Activated CD8-positive, alpha-beta memory T cell treated with anti-CD3 and anti-CD28 coated beads, Interleukin-2, amount 50 U/mL, for 48 hours (primary cell): ENCODE measurements at places on chromosomes 2 and 18.
A peak's percentile ranks its signal among the peaks of the same experiment; 100 is the strongest.

DNA sequence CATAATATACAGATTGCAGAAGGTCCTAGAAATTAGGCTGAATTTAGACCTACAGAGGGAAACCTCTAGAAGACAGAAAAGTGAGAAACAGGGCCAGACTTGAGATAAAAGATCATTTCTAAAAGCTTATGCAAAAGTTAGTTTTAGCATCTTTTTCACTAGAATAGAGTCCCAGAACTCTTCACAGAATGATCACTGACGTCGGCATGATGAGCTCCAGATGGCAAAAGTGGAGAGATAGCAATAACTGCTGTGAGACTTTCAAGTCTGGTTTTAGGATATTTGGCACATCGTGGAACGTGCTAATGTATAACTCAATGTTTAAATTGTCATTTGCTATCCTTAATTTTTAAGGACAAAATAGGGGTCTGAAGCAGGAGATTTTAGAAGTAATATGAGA is 1050.7 kb upstream of the CELF4 start:
- no peak for DNase-seq

GRCh38 chr2:23053601-23054000 is 331.4 kb upstream of the KLHL29 start:
- DNase-seq = no peak

DNA sequence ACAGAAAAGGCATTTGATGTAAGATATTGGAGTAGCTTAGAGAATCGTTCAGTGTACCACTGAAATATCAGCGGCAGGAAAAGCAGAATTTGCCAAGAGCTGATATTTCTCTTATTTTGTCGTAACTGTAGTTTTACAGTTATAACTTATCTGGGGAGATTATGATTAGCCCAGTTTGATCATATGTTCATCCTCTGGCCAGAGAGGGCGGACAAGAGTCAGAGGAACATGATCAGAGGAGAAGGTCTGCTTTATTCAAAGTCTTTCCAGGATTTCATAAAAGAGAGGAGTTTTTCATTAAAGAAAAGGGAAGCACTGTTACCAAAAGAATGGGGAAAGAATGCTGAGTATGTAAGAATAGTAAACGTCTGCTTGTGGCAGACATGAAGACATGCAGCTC is 1655.6 kb downstream of the DPP10 start:
- DNase-seq = no peak

GRCh38 chr2:746697-747096 is 69.5 kb upstream of the TMEM18 start:
- DNase-seq = no peak

- DNase-seq = no peak
Measured at GRCh38 chr2:162022290-162022945, 51.6 kb downstream of the DPP4 start.

DNA sequence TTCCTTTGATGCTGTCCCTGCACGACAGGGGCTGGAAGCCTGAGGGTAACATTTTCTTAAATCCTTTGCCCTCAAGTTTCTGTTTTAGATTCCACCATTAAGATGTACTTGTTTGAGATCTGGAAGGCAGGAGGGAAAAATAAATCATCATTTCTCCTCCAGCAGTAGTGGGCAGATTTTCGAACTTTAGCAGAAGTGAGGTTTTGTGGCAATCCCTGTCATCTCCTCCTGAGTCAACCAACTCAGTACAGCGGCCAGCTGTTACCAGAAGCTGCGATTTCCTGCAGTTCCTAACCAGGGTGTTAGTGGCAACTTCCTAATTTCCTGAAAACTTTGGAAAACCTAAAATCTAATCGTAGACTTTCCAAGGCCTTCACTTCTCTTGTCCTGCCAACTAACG is 517.2 kb upstream of the ACVR2A start:
- no peak for DNase-seq

- DNase-seq = no peak
Measured at GRCh38 chr2:196434217-196434616, 205.3 kb upstream of the CCDC150 start.

GRCh38 chr18:38470421-38470820 is 904.8 kb upstream of the CELF4 start:
- DNase-seq = no peak

DNA sequence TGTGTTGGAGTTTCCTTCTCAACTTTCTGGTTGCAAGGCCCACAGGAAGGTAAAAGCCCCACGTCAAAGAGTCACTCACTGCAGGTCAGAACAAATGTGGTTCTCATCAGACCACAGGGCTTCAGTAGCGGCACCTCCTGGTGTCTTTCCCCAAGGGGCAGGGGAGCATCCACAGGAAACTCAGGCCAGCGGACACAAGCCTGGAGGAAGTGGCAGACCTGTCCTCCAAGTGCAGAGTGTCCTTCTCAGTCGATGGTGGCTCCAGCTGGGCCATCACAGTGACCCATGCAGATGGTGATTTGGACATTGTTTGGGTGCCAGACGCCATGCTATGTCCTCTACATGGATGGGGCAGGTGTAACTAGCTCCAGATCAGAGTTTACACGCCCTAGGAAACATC is 84.9 kb downstream of the ACKR3 start:
- DNase-seq = peak; percentile 2

- no peak for DNase-seq
Measured at GRCh38 chr18:22102953-22103646, 66.3 kb upstream of the GATA6 start.

GRCh38 chr2:69740502-69740951 is 1.4 kb upstream of the ANXA4 start:
- DNase-seq = no peak

DNA sequence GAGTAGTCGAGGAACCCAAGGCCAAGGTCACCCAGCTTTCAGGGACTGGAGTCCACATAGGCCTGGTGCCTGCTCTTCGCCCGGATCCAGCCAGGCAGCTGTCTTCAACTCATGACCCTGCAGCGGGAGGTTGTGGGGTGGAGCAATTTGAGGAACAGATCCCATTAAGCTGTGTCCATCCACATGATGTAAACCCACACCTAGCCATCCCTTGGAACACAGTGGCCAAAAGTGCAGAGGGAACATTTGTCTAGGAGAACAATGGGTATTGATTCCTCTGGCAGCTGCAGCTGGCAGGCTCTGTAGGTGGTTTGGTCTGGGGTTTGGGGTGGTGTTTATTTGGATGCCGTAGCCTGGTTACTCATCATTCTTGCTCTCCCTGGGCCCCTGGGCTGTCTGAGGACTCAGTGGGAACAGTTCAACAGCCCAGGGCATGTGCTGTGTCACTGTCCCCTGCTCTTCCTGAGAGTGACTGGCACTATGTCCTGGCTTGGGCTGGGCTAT is 99.4 kb downstream of the TFCP2L1 start:
- DNase-seq = no peak

DNA sequence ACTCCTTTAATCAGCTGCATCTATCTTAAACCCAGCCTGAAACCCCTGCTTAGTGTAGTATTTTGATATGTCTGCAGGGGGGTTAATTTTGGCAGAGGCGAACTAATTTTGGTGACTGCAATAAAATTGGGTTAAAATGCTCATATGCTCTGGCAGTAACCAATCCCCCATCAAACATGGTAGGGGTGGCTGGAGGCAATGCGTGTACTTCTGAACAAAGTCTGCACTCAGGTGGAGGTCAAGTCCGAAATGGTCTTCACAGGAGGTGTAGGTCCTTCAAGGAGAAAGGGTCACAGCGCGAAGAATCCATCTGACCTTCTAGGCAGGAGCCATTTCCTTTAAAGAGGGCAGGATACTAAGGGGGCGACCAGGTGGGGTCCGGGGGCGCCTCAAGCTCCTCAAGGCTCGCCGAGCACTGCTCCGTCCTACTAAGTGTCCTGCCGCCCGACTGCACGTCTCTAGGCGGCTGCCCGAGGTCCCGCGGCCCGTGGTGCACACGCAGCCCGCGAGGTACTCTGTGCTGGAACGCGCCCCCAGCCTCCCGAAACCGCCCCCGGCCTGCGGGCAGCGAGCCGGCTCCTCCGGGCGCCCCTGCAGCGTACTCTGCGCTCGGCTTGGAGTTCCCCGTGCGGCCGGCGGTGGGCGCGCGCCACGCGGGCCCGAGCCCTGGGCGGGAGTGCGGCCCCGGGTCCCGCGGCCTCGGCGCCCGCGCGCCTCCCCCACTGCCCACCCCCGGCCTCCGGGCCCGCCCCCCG is 1.7 kb upstream of the LDLRAD4 start:
- peak; percentile 79 for DNase-seq

- DNase-seq = no peak
Measured at GRCh38 chr2:40653829-40654228, 201.9 kb upstream of the SLC8A1 start.

DNA sequence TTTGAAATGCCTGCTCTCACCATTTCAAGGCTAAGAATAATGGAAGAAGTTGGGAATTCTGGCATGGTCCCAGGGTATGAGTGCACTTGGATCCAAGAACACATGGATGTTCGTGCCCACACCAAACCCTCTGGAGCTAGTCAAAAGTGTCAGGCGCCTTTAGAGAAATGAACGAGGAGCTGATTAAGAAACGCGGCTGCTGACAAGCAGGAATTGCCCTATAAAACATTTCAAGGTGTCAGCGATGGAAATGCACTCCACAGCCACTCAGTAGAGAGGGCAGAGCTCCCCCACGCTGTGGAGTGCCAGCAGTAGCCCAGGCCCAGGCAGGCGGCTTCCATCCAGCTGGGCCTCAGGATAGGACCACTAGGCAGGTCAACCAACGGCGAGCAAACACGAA is 213.7 kb downstream of the TTC32 start:
- DNase-seq = no peak

- DNase-seq = no peak
Measured at GRCh38 chr2:148627224-148627623, 17.3 kb upstream of the EPC2 start.

- DNase-seq = no peak
Measured at GRCh38 chr2:32118055-32118454, 47.6 kb upstream of the SLC30A6 start.

GRCh38 chr2:27010139-27010538 is 22.6 kb upstream of the TMEM214 start:
- DNase-seq = peak; percentile 18

GRCh38 chr2:21461754-21462240 is 338.0 kb downstream of the TDRD15 start:
- DNase-seq = no peak

GRCh38 chr2:180653481-180653880 is 326.9 kb upstream of the UBE2E3 start:
- no peak for DNase-seq

- no peak for DNase-seq
Measured at GRCh38 chr2:188588235-188588634, 296.6 kb downstream of the GULP1 start.

DNA sequence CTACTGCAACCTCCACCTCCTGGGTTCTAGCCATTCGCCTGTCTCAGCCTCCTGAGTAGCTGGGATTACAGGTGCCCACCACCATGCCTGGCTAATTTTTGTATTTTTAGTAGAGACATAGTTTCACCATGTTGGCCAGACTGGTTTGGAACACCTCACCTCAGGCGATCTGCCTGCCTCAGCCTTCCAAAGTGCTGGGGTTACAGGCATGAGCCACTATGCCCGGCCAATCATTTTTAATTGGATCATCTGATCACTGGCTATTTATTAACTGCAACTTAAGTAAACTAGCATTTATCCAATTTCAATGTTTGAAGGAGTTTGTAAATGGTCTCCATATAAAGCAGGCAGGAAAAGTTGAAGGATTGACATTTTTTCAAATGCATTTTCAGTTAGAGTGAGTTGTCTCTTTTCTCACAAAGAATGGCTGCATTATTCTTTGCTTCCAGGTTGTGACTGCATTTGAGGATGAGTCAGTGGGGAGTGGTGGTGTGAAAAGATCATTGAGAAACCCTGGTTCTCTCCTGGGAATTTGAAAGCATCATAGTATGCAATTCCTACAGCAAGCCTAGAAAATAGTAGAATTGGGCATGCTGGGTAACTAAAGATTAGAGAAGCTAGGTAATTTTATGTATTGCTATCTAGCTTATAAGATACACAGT is 431.1 kb upstream of the ZEB2 start:
- no peak for DNase-seq

DNA sequence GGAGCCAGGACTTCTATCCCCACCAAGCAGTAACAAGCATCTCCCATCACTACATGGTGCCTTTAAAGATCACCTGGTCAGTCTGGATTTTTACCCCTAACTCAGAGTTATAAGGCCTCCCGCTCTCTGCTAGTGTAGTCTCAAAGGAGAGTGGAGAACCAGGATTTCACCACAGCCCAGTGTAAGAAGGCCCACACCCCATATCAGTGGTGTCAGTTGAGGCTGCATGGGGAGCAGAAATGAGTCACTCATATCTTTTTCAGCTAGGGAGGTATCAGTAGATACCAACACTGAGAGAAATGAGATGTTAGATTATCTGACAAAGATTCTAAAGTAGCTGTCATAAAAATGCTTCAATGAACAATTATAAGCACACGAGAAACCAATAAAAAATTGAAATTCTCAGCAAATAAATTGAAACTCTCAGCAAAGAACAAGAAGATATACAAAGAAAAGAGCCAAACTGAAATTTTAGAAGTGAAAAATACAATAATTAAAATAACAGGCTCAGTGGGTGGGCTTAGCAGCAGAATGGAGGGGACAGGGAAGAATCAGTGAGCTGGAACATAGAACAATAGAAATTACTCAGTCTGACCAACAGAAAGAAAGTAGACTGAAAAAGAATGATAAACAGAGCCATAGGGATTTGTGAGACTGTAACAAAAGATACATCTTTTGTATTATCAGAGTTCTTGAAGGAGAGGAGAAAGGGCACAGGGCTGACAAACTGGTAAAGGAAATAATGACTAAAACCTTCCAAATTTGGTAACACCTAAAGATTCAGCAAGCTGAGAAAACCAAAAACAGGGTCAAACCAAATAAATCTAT is 257.7 kb downstream of the ANAPC1 start:
- no peak for DNase-seq

DNA sequence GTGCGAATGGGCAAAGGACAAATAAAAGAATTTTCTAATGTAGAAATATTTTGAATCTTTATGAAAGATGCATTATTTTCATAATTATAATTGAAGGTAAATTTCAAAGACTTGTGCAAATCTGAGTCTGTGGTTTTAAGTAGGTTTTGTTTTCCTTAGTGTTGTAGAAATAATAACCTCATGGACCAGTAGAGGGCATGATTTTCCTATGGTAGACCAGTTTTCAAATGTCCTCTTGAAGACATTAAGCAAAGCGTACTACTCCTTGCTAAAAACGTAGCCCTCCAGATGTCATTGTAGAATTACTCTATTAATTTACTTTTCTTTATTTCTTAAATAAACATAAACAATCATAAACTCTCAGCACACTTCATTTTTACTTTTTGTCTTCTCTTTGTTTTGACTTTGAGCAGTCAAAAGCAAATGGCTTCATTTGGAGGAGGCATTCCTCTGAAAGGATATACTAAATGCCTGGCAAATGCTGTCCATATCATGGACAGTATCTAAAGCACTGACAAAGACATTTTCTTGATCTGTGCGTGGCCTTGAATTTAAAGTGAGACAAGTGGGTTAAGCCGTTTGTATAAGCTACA is 85.8 kb upstream of the FAM237A start:
- no peak for DNase-seq

DNA sequence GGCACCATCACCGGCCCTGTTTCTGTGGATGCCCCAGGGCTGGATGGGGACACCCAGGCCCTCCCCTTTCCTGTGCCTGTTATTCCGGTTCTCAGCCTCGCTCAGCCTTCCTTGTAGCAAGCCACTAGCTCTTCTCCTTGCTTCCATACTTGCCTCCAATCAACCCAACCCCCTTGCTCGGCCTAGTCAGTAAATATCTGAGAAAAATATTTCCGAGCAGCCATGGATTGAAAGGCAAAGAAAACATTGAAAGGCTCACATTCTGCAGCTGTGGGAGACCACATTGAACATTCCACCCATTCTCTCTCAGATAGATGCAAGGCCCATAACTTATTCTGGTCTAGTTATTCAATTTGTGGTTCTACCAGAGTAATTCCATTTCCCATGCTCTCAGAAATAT is 114.9 kb downstream of the SPP2 start:
- no peak for DNase-seq
